ENCODE measurements at places on chromosomes 12 and 14. TPM values are rescaled to one million over a fixed set of nuclear protein-coding genes. Genes with fewer than 3 reads are reported as not detected.

DNA sequence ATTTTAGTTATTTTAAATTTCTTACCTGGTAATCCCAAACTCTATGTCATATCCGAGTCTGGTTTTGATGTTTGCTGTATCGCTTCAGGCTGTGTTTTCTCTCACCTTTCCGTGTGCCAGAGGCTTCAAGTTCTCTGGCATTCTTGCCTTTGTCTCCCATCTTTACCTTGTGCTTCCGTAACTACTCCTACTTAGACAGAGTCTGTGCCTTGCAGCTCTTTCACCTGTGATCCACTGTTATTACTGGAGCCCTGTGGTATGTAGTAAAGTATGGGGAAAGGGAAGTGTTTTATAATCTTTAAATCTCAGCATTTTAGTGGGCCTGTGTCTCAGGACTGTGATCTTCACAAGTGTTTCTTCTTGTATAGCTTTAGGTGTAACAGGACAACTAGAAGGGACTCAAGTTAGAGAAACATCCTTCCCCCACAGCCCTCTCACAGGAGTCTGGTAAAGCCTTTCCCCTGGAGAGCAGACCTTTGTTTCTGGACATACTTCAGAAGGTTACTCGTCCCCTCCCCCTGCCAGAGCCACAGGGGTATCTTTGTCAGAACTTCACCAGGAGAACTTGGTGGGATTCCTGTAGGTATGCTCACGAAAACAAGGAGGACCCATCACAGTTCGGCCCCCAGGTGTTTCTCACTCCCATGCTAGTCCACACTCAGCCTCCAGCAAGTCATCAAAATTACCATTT lies 11.1 kb downstream of the IFNG start:
- DNase-seq: no peak

GRCh38 chr12:20555771-20556170 lies 139.4 kb upstream of the SLCO1C1 start:
- DNase-seq: no peak

DNA sequence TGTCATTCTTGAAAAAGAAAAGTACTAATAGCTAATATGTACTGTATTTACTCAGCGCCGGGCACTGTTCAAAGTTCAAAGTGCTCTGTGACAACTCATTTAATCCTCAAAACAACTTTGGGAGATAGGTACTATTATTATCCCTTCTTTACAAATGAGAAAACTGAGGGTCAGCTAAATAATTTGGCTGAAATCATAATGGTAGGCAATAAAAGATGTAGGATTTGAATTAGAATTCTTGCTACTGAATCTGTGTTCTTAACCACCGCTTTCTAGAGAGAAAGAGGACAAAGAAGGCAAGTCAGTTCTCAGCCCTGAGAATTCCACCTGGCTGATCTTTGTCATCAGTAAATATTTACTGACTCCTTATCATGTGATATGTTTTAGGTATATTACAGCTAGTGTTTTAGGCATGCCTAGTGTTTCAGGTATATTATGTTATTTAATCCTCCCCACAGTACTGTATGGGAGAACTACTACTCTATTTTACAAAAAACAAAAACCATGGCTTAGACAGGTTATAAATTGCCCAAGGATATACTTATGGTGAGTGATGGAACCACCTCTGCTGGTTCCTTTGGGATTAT lies 205.7 kb upstream of the GZMB start:
- no peak for DNase-seq

DNA sequence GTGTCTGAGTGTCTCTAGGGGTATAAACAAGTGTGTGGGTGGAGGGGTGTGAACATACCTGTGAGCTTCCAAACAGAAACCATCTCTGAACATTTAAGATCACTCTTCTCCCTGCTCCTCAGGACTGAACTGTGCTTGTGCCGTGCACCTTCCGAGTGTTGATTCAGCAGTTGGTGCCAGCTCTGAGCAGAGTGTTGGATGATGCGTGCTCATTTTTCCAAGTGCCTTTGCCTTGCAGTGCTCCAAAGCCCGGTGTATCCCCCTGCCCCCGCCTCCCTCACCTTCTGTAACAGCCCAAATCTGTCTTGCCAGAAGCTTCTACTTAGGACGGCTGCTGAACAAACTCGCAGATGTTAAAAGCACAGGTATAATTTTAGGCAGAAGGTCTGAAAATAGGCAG lies 4.4 kb downstream of the WSCD2 start:
- no peak for DNase-seq

- no peak for DNase-seq
Measured at GRCh38 chr14:101472518-101472849, 88.8 kb upstream of the DIO3 start.

- DNase-seq: no peak
Measured at GRCh38 chr14:69137843-69138535, 14.9 kb downstream of the DCAF5 start.

- no peak for DNase-seq
Measured at GRCh38 chr14:56092763-56093162, 25.4 kb upstream of the PELI2 start.

Gene RAPGEF3
- total RNA-seq: 8.5 TPM

Gene LMNTD1
- not detected for total RNA-seq

Gene BCL2L14
- 57.6 TPM for total RNA-seq

Gene CCDC177
- not detected for total RNA-seq

Gene LRCOL1
- not detected for total RNA-seq

Data from left colon (tissue), 2 donors.